ENCODE measurements at places on chromosomes 12 and 14.

GRCh38 chr14:78107166-78107565, 63.0 kb upstream of the NRXN3 start:
- no peak for DNase-seq

- no peak for DNase-seq
These were observed 8.0 kb downstream of the ITFG2 start for GRCh38 chr12:2820432-2820831.

GRCh38 chr12:122836027-122836921, 1.0 kb downstream of the HIP1R start:
- no peak for DNase-seq

- DNase-seq, result no peak
These were observed 7.4 kb upstream of the ELK3 start for GRCh38 chr12:96186607-96187301.

DNA sequence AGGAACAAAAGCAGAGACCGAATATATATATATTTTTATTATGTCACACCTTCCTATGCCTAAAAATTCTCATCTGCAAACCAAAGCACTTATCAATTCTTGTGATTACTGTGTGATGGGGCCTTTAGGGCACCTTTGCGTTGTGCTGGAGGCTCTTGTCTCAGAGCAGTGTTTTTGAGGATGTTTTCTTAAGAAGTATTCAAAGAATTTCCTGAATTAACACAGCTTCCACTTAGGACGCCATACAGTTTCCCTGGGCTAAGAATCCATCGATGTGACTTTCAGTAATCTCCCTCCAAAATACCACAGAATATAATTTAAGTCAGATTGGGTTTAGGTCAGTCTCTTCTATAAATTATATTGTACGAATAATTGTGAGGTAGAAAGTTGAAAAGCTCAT, 22.0 kb upstream of the HIF1A start:
- DNase-seq, result no peak

DNA sequence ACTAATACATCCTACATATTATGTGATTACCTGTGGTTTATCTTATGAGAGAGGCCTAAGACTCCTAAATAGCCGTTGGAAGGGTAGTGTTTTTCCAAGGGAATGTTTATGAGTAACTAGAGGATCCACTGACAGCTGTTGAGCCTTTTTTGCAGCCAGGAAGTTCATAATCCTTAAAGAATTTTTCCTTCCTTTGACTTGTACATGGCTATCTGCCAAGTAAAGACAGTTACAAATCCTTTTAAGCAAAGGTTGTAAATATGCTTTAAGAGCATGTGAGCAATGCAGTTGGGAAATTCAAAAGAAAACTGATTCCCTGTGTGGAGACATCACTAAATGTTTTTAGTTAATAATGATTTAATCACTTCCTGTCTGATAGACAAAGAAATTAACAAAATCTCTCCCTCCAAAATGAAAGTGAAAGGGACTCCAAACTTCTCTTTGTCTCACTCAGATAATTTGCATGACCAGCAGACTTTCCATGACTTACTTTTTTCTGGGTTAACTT, 333.8 kb downstream of the PDZRN4 start:
- no peak for DNase-seq

DNA sequence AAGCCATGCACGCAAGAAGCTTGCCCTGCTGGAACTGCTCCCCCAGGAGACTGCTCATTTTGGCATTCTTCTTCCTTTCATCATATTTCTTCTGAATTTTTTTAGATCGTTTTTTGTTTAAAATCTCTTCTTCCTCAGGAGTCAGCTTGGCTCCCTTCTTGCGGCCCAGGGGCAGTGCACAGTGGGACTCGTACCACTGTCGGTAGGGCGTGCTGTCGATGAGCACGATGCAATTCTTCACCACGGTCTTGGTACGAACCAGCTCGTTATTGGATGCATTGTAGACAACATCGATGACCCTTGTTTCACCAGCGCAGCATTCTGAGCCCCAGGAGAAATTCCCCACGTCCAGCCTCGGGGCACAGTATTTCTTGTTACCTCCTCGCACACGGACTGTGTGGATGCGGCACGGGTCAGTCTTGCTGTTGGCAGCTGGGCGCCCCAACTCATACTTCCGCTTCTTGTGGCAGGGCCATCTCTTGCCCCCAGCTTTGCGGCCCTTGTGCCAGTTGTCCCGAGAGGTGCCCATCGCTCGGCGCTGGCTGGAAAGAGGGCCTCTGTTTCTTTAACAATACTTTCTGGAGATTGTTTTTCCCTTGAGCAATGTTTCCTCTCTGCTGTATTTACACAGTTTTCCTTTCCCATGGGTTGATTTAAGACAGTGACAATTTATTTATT, 452.4 kb downstream of the TMEM121 start:
- DNase-seq, result no peak
